ENCODE measurements at places on chromosomes 7 and 10.

- no peak for DNase-seq
These were observed 41.2 kb downstream of the FGFR2 start for GRCh38 chr10:121556918-121557573.

GRCh38 chr10:18615618-18616017 lies 35.8 kb downstream of the NSUN6 start:
- DNase-seq, result no peak

- no peak for DNase-seq
These were observed 35.6 kb upstream of the LAMB4 start for GRCh38 chr7:108165723-108166122.

GRCh38 chr7:2760098-2760889 lies 72.3 kb downstream of the AMZ1 start:
- no peak for DNase-seq

- no peak for DNase-seq
These were observed 46.3 kb downstream of the INSYN2A start for GRCh38 chr10:127150136-127150535.

- DNase-seq, result no peak
These were observed 774.0 kb downstream of the DNAJB9 start for GRCh38 chr7:109343678-109344077.

- DNase-seq, result no peak
These were observed 23.8 kb upstream of the GLCCI1 start for GRCh38 chr7:7944619-7945282.

Data from stimulated activated CD8-positive, alpha-beta memory T cell treated with anti-CD3 and anti-CD28 coated beads, Interleukin-4, amount 100 ng/mL, for 1 hour (primary cell).